Central memory CD8-positive, alpha-beta T cell (primary cell): ENCODE measurements at places on chromosomes 6 and 20.

GRCh38 chr6:30258204-30258603 lies 45.0 kb upstream of the TRIM26 start:
- no peak for DNase-seq

DNA sequence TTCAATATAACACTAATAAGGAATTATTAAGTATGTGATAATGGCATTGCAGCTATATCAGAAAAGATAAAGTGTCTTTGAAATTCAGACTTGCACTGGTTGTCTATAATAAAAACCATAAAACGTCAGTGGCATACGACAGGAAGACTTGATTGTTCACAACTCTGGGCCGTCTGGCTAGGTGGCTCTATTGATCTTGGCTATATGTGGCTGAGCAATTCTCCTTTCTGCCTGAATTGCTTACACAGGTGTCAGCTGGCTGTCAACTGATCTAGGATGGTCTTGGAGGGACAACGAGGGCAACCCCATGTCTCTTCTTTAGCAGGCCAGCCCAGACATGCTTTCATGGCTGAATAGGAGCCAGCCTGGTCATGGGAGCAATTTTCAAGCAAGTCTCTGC lies 359.1 kb downstream of the QKI start:
- DNase-seq, result no peak

DNA sequence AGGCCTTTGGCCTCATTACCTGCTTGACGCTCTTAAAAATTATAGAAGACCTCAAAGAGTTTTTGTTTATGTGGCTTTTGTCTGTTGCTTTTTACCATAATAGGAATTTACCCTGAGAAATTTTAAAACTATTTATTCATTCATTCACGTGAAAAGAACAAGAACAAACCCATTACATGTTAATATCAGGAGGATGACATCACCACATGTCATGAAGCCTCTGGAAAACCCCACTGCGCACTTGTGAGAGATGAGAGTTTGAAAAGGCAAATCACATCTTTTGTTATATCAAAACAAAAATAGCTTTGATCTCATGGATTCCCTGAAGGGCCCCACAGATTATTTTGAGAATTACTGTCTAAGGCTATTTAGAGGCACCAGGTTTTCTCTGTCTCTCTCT lies 61.3 kb upstream of the EYA2 start:
- no peak for DNase-seq

DNA sequence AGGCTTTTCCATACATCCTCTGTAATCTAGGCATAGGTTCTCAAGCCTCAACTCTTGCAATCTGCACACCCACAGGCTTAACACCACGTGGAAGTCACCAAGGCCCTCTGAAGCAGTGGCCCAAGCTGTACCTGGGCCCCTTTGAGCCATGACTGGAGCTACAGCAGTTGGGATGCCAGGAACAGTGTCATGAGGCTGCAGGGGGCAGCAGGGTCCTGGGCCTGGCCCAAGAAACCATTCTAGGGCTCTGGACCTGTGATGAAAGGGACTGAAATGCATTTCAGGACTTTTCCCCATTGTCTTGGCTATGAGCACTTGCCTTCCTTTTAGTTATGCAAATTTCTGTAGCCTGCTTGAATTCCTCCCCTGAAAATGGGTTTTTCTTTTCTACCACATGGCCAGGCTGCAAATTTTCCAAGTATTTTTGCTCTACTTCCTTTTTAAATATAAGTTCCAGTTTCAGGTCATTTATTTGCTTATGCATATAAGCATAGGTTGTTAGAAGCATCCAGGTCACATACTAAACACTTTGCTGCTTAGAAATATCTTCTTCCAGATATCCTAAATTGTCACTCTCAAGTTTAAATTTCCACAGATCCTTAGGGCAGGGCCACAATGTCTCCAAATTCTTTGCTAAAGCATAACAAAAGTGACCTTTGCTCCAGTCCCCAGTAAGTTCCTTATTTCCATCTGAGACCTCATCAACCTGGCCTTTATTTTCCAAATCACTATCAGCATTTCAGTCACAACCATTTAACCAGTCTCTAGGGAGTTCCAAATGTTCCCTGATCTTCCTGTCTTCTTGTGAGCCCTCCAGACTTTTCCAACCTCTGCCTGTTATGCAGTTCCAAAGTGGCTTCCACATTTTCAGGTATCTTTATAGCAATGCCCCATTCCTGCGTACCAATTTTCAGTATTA lies 48.6 kb upstream of the CD2AP start:
- no peak for DNase-seq

DNA sequence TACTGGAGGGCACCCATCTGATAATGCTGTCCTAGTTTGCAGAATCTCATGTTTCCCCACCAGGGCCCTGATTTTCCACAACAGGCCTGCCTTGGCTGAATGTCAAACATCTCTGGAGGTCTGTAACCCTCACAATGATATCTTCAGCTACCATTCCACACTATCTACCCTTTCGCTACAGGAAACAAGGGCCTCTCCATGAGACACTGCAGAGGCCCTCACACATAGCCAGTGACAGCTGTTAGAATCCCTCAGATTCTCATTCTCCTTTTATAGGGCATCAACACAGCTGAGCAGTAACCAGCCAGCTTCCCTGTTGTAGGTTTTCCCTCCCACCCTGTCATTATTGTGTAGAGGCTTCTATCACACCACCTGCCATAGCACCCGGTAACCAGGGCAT lies 29.6 kb upstream of the MICB start:
- no peak for DNase-seq

GRCh38 chr6:157905590-157906342 lies 75.9 kb upstream of the SYNJ2 start:
- no peak for DNase-seq

DNA sequence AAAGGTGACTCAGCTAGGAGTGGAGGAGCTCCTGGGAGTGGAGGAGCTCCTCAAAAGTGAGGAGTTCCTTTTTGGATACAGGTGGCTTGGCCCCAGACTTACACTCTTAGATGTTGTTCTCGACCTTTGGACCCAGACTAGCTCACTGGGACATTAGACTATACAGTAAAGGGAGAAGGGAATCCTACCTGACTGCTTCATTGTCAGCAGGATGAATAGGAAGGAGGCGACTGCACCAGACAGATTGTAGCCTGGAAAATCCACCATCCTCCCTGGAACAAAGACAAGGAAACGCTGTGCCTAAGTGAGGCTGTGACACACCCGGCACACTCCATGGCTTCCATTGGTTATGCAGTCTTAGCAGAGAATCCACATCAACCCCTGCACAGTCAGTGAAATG lies at the start of gene BTNL2:
TSS of gene BTNL2 (minus strand) at position 325 of the 400 bp plus-strand sequence. CDS start at position 267, 58 bp downstream.
- no peak for DNase-seq

DNA sequence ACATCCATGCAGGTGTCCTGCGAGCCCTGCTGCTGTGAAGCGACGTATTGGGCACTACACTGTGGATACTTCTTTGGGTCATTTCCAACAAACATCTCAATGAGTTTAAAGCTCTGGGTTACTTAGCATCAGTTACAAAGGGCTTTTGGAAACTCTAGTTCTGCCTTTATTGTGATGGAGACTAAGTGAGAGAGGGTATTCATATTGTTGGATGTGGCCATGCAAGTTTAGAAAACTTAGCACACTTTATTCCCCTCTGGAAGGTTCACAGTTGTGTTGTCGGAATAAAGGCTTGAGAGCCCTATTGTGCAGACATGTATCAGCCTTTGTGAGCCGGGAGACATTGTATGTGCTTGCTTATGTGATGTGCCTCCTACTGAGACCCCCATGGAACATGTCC lies 22.1 kb downstream of the DUSP22 start:
- no peak for DNase-seq

DNA sequence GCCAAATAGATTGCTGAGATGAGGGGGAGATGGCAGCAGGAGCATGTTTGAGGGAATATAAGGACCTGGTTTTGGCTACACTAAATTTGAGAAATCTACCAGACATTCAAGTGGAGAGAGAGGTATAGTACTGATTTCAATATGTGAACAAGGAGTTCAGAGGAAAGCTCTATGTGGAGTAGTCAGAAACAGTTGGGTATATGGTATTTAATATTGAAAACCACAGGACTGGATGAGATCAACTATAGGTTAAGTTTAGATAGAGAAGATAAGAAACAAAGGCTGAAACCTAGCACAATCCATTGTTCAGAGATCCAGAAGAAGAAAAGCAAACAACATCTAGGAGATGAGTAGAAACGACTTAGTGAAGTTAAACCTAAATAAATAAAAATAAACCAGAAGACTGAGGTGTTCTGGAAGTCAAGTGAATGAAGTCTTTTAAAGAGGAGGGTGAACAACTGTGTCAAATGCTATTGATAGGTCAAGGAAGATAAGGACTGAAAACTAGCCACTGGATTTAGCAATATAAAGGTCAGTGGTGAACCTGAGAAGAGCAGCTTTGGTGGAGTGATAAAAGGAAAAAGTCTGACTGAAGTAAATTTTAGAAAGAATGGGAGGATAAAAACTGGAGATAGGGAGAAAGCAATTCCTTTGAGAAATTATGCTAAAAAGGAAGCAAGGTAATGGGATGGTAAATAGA lies 121.2 kb upstream of the RUNX2 start:
- DNase-seq, result no peak

DNA sequence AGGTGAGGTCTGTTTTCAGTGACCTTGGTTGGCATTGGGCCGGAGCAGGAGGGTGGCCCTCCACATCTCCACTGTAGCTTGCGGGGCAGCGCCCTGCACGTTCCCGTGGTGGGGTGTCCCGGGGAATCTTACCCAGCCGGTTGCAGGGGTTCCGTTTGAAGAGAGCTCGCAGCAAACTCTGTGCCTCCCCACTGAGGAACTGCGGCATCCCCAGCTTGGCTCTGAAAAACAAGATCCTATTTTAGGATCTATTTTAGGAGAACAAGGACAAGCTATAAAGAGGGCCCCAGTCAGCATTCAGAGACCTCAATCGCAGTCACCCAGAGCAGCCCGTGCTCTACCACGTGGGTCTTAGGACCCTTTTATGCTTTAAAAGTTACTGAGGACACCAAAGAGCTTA lies 97.8 kb downstream of the RAMACL start:
- DNase-seq, result no peak

DNA sequence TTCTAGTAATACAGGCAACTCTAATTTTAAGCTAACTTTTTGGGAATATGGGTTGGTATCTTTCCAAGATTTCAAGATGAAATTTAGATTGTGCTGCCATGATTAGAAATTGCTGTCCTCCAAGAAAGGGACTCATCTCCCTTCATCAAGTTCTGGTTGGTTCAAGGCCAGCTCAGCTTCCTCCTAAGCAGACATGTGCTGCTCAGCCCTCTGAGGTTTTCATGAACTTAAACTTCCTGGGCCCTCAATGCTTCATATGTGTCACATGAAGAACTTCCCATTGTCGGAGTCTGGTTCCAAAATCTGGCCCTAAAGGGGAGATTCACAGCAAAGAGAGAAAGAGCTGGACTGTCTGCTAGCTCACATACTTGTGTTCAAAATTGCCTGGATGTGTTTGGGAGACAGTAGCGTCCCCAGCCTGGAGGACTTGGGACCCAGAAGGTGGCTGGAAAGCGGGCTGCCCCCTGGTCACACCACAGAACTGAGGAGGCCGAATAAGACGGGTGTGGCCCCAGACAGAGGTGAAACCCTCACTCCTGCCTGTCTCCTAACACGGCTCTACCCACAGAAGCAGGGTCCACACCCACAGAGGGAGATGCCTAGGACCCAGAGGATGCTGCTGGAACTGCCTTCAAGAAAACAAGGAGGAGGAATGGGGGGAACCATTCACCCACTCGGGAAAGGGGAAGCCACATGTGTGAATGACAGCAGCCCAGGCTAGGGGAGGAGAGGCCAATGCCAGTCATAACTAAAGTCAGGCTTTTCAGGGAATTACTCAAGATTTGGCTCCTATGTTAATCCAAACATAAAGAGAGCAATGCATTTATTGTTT lies 54.3 kb upstream of the GPR31 start:
- no peak for DNase-seq

DNA sequence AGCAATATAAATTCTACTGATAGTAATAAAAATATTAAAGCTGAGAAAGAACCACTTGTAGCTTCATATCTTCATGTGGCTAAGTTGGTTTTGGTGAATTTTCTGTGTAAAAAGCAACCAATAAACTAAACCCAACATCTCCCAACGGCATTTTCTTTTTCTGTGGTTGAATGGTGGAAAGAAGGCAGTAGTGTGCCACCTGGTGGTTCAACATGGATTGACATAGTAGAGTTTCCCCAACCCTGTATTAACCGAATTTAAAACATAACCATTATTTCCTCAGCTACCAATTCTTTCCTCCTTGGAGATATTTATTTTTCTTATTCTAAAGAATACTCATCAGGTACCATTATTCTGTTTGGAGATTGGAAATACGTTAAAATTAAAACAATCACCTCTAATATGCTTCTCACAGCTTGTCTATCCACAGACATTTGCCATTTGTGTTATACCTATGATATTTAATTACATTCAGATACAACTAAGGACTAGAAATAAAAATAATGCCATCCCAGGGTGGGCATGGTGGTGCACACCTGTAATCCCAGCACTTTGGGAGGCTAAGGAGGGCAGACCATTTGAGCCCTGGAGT lies 117.1 kb upstream of the EEF1E1 start:
- DNase-seq, result no peak

DNA sequence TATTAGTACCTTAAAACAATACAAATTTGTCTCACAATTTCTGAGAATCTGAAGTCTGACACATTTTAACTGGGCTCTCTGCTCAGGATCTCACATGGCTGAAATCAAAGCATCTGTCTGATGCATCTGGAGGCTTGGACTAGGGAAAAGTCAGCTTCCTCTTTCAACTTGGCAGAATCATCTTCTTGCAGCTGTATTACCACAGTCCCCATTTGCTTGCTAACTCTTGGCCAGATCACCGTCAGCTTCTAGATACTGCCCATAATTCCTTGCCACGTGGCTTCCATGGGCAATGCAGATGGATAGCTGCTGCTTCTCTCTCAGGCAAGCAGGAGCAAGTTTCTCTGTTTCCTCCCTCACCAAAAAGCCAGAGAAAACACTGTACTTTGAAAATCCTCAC lies 1106.4 kb upstream of the CITED2 start:
- no peak for DNase-seq

GRCh38 chr6:42166444-42167141 lies 6.6 kb upstream of the GUCA1A start:
- DNase-seq, result peak; percentile 78

DNA sequence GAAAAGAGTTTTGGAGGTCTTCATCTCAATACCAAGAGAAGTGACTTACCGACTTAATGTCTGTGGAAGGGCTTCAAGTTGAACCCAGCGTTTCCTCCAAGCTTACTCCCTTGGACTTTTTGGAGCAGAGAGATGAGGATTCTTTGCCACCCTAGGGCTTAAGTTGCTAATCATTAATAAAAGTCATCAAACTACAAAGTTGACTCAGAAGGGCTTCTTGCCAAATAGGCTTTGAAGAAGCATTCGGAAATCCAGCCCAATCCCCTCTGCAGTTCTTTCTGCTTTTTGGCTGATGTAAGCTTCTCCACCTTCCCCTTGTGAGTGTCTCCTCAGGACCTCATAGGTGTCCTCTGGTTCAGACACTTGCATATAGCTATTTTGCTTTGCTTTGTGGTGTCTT lies at the start of gene SLC17A3:
TSS of gene SLC17A3 (minus strand) at position 126 of the 400 bp plus-strand sequence. CDS start 5,856 bp downstream, outside the sequence.
- no peak for DNase-seq

- DNase-seq, result peak; percentile 54
Observed at GRCh38 chr20:51639206-51639832, 96.8 kb upstream of the NFATC2 start.

- DNase-seq, result no peak
Observed at GRCh38 chr6:53300656-53301551, 47.8 kb downstream of the ELOVL5 start.
